HT1080 (cell line): ENCODE measurements at places on chromosomes 6 and 20.

GRCh38 chr6:158755636-158756035 is 63.5 kb downstream of the EZR start:
- DNase-seq = no peak

DNA sequence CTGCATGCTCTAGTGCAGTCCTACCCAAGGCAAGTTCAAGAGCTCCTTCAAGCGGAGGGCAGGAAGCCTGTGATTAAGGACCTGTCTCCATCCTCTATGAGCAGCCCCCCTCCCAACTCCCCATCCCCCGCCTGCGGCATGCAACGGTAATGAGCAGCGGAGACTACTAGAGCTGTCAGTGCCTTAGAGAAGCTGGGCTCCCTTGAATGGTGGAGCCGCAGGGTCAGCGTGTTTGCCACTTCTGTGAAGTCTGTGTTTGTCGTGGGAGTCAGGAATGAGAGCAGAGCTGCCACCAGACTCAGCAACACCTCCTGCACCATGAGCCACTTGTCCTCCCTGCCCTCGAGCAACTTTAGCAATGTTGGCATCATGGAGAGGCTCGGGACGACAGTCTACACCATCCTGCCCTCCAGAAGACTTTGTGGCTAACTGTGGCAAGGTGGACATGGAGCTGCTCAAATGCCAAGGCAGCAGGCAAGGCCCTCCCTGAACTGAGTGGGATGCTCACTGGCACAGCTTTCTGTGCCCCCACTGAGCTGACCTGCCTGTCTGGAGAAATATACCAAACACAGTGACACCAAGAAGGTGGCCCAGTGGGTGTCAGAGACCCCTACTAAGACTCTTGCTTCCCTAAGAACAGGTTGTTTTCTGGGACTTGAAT is 23.8 kb upstream of the SYNDIG1 start:
- no peak for DNase-seq

GRCh38 chr6:120129228-120129627 is 779.7 kb upstream of the MAN1A1 start:
- no peak for DNase-seq

DNA sequence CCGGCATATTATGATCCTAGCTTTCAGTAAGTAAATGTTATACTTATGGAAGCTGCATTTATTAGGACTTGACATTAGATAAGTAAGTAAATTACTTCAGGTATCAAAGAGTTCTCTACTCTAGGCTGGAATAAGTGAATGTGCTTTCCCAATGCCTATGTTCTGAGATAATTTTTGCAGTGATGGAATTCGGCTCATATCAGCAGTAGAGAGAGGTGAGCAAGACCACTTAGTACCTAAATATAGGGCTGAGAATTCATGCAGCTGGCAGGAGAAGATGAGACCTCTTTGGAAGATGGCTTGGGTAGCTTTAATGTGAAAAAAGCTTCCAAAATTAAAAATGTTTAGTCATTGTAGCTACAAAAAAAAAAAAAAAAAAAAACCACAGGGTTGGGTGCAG is 13.3 kb upstream of the BEND3 start:
- DNase-seq = no peak

GRCh38 chr6:17580518-17581048 is 19.5 kb upstream of the FAM8A1 start:
- DNase-seq = no peak

GRCh38 chr6:39330476-39330875 is 8.0 kb upstream of the KCNK16 start:
- no peak for DNase-seq
